ENCODE measurements at places on chromosomes 7 and 10.

DNA sequence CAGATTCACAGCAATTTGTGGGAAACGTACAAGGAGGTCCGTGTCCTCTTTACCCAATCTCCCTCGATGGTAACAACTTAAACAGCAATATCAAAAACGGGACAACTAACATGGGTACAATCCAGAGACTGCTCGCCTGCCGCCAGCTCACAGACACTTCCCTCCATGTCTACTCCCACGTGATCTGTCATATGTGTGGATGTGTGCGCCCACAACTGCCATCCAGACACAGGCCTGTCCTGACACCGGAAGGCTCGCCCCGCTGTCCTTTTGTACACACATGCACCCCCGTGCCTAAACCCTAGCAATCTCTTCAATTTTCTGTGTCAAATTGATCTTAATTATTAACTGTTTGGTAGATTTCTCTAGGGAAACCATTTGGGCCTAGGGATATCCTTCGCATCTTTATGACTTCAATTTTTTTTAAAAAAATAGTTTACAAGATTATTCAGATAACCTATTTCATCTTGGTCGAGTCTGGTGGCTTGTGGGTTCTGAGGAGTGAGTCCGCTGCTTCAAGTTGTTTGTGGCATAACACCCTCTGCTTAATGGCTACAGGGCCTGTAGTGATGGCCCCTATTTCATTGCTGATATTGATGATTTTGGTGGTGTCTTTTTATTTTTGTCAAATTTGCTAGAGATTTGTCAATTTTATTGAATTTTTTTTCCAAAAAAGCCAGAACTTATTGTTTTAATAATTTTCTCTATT lies 260.6 kb downstream of the MAD1L1 start:
- H3K4me3 ChIP-seq, result no peak overlapping the region
- H3K27me3 ChIP-seq, result no peaks in the 10 kb centered on the region
- H3K27ac ChIP-seq, result no peak overlapping the region
- no peaks in the 10 kb centered on the region for H3K36me3 ChIP-seq

DNA sequence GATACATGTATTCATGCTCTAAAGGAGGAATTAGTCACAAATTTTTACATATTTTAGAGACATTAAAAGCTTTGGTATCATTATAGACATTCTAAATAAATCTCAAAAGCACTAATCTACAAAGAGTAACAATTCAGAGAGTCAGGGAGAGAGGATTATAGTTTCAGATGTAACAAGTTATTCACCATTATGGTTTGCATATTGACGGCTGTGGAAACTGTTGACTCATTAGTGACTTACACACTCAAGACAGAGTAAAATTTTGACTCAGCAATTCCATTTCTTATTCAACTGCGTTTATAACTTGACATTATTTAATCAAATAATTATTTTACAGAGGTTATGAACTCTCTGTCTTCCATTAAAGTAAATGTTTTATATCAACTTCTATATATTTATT lies 95.4 kb upstream of the SEMA3C start:
- H3K36me3 ChIP-seq, result no peaks in the 10 kb centered on the region
- DNase-seq, result no peak
- H3K4me1 ChIP-seq, result no peaks in the 10 kb centered on the region
- no peak overlapping the region for H3K4me3 ChIP-seq

DNA sequence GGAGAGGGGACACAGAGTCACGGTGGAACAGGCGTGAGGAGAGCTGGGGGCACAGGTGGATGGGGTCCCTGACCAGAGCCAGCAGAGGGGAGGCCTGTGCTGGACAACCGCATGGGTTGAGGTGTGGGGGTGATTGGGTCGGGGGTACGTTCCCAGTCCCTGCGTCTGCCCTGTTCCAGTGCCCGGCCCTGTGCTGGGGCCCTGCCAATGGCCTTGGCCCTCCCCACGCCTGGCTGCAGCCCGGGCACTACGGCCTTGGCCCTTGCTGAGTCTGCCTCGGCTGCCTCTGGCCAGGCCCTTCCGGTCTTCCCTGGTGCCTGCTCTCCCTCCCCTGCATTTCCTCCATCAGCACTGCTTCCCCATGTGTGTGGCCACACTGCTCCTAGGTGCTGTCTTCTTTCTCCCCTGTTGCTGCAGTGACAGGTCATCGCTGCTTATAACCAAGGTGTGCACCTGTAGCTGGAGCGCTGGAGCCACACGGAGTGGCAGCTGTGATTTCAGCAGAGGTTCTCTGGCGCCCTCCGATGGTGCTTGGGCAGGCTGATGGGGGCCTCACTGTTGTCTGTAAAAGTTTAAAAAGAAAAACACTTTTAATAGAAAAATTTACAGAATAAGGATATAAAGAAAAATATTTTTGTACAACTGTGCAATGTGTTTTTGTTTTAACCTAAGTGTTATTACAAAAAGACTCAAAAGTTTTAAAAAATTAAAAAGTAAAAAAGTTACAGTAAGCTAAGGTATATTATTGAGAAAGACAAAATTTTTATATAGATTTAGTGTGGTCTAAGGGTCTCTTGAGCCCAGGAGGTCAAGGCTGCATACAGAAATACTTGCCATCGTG lies 45.2 kb upstream of the BHLHA15 start:
- H3K4me1 ChIP-seq, result no peaks in the 10 kb centered on the region
- no peaks in the 10 kb centered on the region for H3K36me3 ChIP-seq
- no peaks in the 10 kb centered on the region for H3K27me3 ChIP-seq
- peak; percentile 43 for DNase-seq
- H3K27ac ChIP-seq, result no peak overlapping the region

DNA sequence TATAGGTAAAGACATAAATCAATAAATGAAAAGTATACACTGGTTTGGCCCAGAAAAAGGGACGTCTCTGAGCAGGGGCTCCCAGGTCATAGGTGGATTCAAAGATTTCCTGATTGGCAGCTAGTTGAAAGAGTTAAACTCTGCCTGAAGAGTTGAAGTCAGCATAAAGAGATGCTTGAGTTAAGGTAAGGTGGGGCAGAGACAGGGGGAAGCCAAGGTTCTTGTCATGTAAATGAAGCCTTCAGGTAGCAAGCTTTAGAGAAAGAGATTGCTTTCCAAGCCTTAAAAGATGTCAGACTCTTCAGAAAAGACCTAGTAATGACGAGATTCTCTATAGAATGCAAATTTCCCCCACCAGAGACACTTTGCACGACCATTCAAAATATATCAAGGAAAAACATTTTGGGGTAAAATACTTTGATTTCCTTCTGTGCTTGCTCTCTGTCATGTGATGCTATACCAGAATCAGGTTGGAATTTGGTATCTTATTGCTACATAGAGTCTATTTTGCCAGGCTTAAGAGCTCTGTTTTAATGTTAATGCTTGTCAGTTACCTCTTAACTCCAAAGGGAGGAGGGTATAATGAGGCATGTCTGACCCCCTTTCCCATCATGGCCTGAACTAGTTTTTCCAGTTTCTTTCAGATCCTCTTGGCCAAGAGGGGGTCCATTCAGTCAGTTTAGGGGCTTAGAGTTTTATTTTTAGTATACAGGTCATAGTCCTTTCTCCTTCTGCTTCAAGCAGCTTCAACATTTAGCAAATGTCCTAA lies 429.6 kb downstream of the ADRA2A start:
- H3K4me1 ChIP-seq, result no peaks in the 10 kb centered on the region
- no peak overlapping the region for H3K27ac ChIP-seq
- no peak overlapping the region for H3K4me3 ChIP-seq
- H3K27me3 ChIP-seq, result no peaks in the 10 kb centered on the region
- no peaks in the 10 kb centered on the region for H3K36me3 ChIP-seq
- no peak for DNase-seq

GRCh38 chr7:101085162-101085964 lies at the start of gene TRIM56:
TRIM56 (plus strand) TSS chr7:101085481; CDS start chr7:101087313, 1,832 bp downstream.
- H3K36me3 ChIP-seq, result peaks cover 24% of the 10 kb centered on the region
- peaks cover 49% of the 10 kb centered on the region for H3K4me1 ChIP-seq
- H3K4me3 ChIP-seq, result peak within 1 kb of the TSS; percentile 93
- H3K27ac ChIP-seq, result peak within 1 kb of the TSS; percentile 92
- DNase-seq, result peak; percentile 73

DNA sequence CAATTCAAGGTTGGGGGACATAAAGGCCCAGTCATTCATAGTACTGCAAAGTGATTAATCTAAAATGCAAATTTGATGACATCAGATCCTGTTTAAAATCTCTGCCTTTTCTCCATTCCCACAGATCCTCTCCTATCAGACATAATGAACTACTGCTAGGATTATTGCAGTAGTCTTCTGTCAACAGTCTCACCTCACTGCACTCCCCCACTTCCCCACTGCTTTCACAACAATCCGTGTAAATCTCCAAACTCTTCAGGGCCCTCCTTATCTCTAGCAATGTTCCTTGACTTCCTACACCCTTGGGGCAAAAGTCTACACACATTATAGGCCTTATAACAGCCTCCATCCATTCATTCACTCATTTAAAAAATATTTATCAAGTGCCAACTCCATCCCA lies 112.4 kb downstream of the KBTBD2 start:
- no peaks in the 10 kb centered on the region for H3K4me1 ChIP-seq
- H3K4me3 ChIP-seq, result no peak overlapping the region
- H3K36me3 ChIP-seq, result no peaks in the 10 kb centered on the region

DNA sequence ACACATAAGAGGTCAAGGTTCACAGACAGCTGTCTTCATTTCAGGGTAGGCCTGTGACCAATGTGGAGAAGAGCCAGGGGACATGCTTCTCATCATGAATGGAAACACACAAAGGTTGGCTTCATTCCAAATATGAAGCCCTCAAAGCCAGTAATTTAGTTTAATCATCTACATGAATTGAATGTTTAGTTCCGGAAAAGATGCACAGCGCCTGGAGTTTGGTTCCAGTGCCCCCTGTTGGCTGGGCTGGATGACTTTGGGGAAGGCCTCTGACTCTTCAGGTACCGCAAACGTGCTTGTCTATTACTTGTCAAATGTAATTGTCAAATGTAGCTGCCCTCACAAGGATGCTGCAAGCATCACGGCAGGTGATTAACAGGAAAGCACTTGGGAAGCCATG lies 130.7 kb downstream of the ADRA2A start:
- no peak overlapping the region for H3K27ac ChIP-seq
- DNase-seq, result peak; percentile 39
- no peaks in the 10 kb centered on the region for H3K4me1 ChIP-seq
- H3K27me3 ChIP-seq, result no peaks in the 10 kb centered on the region
- no peak overlapping the region for H3K4me3 ChIP-seq

- peak; percentile 58 for DNase-seq
- H3K4me3 ChIP-seq, result peak overlapping the region; percentile 20
- peaks cover 78% of the 10 kb centered on the region for H3K27me3 ChIP-seq
- H3K36me3 ChIP-seq, result no peaks in the 10 kb centered on the region
- peaks cover 34% of the 10 kb centered on the region for H3K4me1 ChIP-seq
- H3K27ac ChIP-seq, result no peak overlapping the region
Observed at GRCh38 chr10:21517134-21518031, 8.1 kb downstream of the SKIDA1 start.

- no peak for DNase-seq
- no peaks in the 10 kb centered on the region for H3K27me3 ChIP-seq
- no peak overlapping the region for H3K4me3 ChIP-seq
- H3K36me3 ChIP-seq, result no peaks in the 10 kb centered on the region
- H3K4me1 ChIP-seq, result peaks cover 15% of the 10 kb centered on the region
- H3K27ac ChIP-seq, result no peak overlapping the region
Observed at GRCh38 chr7:66110856-66111255, 3.8 kb upstream of the CRCP start.

DNA sequence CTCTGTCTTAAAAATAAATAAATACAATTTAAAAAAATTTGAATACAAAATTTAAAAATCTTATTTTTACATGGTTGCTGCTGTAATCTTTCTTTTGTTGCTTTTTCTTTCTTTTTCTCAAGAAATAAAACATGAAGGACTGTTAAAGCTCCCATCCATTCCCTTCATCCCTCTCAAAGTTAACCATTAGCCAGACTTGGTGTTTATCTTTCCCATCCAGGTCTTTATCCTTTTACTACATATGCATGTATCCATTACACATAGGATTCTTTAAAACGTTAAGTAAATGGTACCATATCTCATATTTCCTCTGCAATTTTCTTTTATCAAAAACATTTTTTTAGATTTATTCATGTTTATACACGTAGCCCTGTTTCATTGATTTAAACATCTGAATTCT lies 70.1 kb downstream of the CREB3L2 start:
- H3K27me3 ChIP-seq, result no peaks in the 10 kb centered on the region
- no peak overlapping the region for H3K27ac ChIP-seq
- no peak for DNase-seq

DNA sequence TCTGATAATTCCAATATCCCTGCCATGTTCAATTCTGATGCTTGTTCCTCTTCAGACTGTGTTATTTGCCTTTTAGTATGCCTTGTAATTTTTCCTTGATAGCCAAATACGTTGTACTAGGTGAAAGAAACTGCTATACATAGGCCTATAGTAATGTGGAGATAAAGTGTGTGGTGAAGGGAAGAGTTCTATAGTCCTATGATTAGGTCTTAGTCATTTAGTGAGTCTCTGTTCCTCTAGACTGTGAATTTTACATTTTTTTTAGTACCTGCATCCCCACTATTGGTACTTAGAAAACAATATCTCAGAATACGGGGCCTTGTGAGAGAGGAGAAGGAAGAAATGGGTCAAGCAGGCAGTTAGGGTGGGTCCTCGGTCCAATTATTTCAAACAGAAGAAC lies 59.6 kb upstream of the SEMA3E start:
- no peaks in the 10 kb centered on the region for H3K4me1 ChIP-seq
- no peak overlapping the region for H3K27ac ChIP-seq
- H3K4me3 ChIP-seq, result no peak overlapping the region
- H3K27me3 ChIP-seq, result no peaks in the 10 kb centered on the region
- H3K36me3 ChIP-seq, result no peaks in the 10 kb centered on the region
- no peak for DNase-seq

DNA sequence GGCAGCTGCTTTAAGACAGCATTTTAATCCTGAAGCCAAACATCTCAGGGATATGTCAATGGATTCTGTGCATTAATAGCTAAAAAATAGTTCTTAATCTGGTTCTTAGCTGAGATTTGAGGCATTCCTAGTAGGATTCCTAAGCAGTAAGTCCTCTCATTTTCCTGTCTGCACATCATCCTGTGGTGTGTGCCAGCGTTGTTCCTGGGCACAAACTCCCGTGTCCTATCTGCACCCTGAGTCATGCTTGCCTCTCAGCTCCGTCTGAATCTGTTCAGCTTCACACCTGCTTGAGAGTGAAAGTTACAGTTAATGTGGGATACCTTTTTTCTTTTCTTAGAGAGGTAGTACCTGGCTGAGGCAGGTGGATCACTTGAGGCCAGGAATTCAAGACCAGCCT lies 19.5 kb downstream of the BAG3 start:
- no peaks in the 10 kb centered on the region for H3K4me1 ChIP-seq
- H3K4me3 ChIP-seq, result no peak overlapping the region
- peaks cover 4% of the 10 kb centered on the region for H3K36me3 ChIP-seq
- H3K27ac ChIP-seq, result no peak overlapping the region
- no peaks in the 10 kb centered on the region for H3K27me3 ChIP-seq
